ENCODE measurements at places on chromosomes 7 and 10.

DNA sequence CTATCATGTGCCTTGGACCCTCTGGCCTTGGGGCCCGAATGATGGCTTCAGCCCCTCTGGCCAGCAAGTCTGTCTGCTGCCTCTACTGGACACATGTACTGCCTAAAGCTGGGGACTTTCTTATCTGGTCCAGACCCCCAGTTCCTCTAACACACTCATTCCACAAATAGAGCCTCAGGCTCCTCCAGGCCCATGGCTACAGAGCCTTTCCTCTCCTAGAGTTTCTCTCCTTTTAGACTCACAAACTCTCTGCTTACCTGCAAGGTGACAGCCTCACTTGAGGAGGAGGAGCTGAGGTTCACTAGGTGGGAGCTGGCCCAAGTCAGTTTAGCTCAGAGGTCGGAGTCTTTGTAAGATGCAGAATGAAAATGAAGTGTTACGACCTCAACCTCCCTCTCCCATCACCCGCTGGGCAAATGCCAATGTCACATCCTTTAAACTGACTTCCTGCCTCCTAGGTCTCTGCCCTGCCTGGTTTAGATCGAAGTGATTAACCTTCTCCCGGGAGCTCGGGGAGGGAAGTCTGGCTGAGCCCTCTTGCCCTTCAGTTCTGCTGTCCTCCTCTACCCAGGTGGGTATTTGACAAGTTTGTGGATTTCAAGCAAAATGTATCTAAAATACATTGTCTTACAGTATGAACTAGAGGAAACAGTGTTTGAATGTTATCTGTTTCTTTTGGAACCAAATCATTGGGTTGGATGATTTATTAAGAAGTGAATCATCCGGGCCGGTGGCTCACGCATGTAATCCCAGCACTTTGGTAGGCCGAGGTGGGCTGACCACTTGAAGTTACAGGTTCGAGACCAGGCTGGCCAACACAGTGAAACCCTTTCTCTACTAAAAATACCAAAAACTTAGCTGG, 71.9 kb upstream of the TNS3 start:
- DNase-seq, result no peak

DNA sequence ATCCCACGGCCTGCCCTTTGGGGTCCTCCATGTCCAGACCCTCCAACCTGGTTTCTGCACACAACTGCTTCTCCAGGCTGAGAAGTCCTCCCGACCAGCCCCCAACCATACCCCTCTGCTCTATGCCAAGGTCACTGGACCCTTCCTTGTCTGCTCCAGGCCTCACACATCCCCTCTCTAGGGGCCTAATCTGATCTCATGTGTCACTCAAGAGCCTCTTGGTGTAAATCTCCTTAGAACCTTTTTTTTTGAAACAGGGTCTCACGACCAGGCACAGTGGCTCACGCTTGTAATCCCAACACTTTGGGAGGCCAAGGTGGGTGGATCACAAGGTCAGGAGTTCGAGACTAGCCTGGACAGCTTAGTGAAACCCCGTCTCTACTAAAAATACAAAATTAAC, 17.5 kb upstream of the SERPINE1 start:
- no peak for DNase-seq

- DNase-seq, result no peak
Measured at GRCh38 chr7:73742753-73743641, 4.4 kb upstream of the ABHD11 start.

DNA sequence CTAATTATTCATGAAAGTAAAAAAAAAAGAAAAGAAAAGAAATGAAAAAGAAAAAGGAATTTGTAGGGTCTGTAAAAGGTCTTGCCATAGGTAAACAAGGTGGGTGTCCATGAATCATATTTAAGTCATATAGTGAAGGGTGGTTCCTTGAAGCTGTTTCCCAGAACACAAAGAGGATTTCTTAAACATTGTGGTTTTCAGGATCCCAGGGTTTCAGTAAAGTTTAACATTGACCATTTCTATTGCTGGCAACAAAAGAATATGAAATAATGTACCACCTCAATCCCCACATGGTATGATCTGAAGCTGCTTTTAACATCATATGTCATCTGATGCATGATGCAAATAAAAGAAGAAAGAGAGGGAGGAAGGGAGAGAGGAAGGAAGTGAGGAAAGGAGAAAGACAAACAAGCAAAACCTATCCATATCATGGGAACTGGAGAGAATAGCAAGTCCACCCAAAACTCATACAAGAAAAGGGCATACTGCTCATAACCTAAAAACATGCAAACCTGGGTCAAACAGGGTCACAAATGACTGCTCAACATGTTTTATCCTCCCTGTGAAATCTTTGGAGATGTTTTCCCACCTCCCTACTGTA, 663.5 kb downstream of the SORCS1 start:
- no peak for DNase-seq

DNA sequence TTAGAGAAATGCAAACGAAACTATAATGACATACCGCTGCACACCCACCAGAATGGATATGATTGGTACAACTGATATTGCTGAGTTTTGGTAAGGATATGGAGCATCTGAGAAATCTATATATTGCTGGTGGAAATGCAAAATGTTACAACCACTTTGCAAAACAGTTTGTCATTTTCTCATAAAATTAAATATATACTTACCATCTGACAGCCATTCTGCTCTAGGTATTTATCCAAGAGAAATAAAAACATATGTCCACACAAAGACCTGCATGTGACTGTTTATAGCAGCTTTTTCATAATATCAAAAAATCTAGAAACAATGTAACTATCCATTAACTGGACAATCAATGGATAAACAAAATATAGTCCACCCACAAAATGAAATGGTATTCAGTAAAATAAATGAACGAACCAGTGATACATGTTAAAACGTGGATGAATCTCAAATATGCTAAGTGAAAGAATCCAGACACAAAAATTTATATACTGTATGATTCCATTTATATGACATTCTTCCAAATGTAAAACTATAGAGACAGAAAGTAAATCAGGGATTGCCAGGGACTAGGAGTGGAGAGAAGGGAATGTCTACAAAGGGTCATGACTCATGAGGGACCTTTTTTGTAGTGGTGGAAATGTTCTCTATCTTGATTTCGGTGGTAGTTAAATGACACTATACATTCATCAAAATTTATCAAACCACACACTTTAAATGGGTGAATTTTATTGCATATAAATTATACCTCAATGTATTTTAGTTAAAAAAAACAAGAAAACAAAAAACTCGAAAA, 312.0 kb upstream of the GLI3 start:
- DNase-seq, result no peak
